ENCODE measurements at places on chromosomes 16 and 17. TPM values are rescaled to one million over a fixed set of nuclear protein-coding genes. Genes with fewer than 3 reads are reported as not detected.

DNA sequence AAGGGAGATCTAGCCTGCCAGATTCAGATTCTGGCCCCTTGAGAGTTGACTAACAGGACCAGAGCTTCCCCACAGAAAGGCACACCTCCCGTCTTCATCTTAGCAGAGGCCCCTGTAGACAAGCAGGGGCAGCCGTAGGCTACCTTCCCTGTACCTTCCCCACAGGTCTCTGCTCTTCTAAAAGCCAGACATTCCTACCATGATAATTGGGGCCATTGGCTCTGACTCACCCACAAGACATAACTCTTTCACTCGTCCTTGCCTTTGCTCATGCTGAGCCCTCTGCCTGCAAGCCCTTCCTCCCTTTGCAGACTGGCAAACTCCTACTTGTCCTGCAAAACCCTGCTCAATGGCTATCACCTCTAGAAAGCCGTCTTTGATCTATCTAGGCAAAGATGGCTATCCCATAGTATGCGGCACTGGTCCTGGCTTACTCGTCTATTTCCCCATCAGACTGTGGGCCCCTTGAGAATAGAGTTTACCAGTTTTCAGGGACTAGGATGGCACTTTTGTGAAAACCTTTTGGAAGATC lies 43.8 kb downstream of the PIMREG start:
- DNase-seq = no peak

DNA sequence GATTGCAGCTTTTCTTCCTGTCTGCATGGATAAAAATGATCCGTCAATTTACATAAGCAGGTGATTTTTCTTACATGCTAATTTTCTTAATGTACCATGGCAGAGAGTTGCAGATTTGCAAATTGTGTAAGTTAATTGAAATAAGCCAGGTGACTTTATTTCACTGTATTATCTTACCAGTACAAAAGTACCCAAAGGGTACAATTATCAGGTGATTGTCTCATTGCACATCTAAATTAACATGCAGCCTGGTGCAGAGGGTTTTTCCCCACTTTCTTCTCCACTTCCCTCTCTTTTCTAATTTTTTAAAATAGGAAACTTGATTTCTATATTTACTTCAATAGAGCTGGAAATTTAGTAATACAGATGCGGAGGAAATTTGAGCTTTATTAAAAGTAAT lies 11.2 kb downstream of the NLK start:
- DNase-seq = no peak

DNA sequence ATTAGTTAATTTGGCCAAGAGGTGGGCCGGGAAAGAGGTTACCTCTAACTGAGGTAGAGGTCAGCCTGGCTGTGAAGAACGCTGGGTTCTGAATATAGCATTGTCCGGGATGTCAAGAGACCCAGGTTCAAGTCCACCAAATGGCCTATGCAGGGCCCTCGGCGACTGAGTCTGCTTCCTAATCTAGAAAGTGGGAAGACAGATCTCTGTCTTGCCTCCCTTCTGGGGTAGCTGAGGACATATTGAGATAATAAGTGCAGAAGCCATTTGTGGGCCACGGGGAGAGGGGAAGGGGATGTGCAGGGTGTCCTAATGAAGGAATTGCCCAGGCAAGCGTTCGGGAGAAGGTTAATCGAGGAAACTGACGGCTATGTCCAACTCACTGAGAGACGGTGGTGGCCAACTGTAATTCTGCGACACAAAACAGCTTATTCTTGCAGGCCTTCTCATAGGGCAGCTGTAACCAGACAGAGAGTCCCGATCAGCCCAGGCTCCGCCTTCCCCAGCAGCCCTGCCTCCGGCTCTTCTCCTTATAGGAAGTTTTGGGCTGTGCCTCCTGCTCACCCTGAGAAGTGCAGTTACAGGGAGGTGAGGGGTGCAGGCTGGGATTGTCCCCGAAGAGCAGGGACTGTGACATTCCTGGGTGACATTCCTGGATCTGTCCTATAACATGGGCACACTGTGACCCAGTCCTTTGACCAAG lies 15.9 kb downstream of the HASPIN start:
- no peak for DNase-seq

The SHISA9 gene
- 0.13 TPM for polyA plus RNA-seq

The TOX3 gene
- polyA plus RNA-seq = 2.5 TPM

GRCh38 chr17:245611-246010 lies 64.2 kb upstream of the DOC2B start:
- DNase-seq = no peak

The KRT9 gene
- polyA plus RNA-seq = not detected

The EPX gene
- polyA plus RNA-seq = 0.26 TPM

DNA sequence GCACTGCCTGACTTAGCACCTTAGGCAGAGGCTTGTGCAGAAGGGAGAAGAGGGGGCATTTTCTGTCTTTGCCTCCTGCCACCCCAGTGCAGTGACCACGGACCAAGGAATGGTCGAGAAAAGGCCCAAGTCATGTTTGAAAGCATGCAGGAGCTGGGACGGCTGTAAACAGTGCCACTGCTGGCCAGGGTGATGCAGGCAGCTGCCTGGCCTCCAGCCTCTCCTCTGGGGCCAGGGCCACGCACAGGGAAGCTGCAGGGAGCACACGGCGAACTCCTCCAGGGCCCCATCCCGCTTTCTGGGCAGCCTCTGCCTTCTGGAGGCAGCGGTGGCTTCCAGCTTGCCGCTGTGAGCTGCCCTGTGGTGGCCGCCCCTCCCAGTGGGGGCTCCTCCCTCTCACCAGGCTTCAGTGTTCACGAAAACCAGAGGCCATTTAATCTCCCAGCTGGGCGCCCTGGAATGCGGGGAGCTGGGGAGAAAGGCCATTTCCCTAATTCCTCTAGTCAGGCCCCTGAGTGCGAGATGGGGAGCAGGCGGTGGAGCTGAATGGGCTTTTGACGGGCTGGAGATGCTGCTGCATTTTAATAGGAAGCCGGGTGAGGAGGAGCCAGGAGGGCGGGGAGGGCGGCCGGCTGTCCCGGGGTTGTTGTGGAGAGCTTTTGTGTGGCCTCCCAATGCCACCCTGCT lies 28.7 kb upstream of the DNAI2 start:
- peak; percentile 45 for DNase-seq

DNA sequence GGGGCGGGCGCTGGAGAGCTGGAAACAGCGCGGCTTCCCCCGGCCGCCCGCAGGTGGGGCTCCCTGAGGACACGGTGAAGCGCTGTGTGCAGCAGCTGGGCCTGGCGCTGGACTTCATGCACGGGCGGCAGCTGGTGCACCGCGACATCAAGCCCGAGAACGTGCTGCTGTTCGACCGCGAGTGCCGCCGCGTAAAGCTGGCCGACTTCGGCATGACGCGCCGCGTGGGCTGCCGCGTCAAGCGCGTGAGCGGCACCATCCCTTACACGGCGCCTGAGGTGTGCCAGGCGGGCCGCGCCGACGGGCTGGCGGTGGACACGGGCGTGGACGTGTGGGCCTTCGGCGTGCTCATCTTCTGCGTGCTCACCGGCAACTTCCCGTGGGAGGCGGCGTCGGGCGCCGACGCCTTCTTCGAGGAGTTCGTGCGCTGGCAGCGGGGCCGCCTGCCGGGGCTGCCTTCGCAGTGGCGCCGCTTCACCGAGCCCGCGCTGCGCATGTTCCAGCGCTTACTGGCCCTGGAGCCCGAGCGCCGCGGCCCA lies 27.8 kb downstream of the SBK1 start:
- no peak for DNase-seq

DNA sequence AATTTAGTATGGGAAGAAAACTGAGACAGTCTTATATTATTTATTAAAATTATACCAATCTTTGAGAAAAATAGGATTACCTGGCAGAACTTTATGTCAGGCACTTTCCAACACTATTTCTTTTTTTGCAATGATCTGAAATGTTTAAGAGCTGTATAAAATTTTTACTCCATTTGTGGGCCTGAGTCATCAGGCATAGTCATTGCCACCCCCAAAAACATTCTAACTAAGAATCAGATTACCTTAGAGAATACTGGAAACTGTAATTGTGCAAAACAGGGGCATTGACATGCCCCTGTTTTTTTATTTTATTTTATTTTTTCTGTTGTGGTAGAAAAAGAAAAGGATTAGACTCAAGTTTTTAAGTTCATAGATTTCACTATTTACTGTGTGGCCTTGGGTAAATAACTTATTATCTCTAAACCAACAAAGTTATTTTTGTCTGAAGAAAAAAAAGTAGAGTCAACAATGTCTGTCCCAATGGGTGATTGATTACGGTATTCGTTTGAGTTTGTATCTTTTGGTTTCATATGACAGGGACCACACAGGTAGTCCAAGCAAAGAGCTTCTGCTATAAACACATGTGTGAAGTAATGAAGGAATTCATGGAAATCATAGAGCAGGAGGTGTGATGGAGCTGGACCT lies 24.6 kb downstream of the VAT1L start:
- no peak for DNase-seq

The SULT1A1 gene
- polyA plus RNA-seq = 8.3 TPM

GRCh38 chr16:54266363-54266955 lies 20.1 kb downstream of the IRX3 start:
- DNase-seq = no peak

DNA sequence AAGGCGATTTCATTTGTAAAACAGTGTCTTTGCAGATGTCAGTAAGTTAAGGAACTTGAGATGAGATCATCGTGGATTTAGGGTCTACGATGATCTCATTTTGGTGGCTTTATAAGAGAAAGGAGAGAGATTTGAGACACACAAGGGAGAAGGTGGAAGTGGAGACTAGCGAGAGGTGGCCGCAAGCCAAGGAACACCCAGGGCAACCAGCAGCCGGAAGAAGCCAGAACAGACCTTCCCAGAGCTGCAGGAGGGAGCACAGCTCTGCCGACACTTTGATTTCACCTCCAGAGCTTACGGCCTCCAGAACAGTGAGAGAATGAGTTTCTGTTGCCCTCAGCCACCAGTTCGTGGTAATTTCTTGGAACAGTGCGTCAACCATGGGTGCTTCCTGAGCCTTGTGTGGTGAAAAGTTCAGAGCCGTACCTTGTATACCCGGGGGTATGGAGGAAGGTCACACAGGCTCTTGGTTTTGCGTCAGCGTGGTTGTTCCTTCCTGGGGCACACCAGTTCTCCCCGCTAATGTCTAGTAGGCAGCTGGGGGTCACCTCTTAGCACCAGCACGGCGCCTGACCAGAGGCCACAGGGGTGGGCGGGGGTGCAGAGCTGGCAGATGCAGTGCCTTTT lies 12.9 kb upstream of the SEC14L1 start:
- peak; percentile 76 for DNase-seq

The ADAP2 gene
- polyA plus RNA-seq = 6.2 TPM

DNA sequence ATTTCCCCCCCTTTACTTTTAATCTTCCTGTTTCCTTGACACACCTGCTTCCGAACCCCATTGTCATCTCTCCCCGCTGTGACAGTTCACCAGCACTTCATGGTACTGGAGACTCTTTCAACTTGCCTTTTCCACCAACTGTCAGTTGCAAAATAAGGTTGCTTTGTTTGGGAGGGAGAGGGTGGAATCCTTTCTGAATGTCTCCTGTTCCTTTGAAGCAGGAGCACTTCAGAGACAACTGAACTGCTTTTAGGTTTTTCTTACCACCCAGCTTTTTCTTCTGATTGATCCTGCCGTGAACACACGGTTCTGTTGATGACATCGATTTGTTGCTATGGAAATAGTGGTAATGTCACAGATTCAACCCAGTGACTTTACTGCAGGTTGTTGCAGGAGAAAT lies 42.0 kb downstream of the RPA1 start:
- no peak for DNase-seq

DNA sequence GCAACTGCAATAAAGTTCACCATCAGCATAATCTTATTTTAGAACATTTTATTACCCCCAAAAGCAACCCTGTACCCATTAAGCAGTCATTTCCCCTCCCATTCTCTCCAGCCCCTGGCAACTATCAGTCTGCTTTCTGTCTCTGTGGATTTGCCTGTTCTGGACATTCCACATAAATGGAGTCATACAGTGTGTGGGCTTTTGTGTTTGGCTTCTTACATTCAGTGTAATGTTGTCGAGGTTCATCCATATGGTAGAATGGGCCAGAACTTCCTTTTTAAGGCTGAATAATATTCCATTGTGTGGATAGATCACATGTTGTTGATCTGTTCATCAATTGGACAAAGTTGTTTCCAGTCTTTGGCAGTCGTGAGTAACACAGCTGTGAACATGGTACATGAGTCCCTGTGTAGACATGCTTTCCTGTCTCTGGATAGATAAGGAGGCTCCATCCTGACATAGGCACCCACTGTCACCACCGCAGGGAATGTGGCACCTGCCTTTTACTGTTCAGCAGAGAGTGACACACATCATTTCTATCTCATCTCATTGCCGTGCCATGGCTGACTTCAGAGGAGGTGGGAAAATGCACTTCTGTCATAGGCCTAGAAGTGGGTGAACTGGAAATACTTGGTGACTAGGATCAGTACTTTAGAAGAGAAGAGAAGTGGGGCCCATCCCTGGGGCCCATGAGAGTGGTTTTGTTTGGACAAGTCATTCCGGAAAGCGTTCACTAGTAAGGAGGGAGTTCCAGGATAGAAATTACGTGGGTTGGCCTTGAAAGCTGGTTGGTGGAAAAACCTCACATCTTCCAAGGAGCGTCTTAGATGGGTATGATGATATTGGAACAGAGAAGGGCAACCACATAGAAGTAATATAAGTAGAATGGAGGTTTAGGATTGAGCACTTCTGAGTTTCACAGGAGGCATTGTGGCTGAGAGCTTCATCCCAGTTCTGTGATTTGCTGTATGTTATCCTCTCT lies 25.8 kb downstream of the EPN2 start:
- DNase-seq = no peak

The KRT40 gene
- polyA plus RNA-seq = 5.7 TPM

The NUPR1 gene
- polyA plus RNA-seq = 46.7 TPM

DNA sequence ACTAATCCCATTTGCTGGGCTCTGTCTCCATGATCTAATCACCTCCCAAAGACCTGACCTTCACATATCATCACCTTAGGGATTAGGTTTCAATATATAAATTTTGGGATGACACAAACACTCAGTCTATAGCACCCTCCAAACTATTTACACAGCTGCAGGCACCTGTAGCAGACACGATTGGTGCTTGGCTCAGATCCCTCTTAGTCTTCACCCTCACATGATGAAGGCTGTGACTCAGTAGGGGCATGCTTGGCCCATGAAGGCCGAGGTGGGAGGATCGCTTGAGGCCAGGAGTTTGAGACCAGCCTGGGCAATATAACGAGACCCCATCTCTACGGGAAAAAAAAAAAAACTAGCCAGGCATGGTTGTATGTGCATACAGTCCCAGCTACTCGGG lies 73.5 kb downstream of the HS3ST2 start:
- DNase-seq = no peak

- DNase-seq = no peak
These were observed 287.1 kb upstream of the DYNLRB2 start for GRCh38 chr16:80253741-80254140.

- DNase-seq = no peak
These were observed 126.8 kb downstream of the ZFHX3 start for GRCh38 chr16:72921106-72921505.

The SEC14L5 gene
- polyA plus RNA-seq = 0.64 TPM

Data from muscle of back (tissue), 13 donors.